ENCODE measurements at places on chromosomes 5 and 9.

- no peak for DNase-seq
Measured at GRCh38 chr9:69346596-69347390, 21.8 kb downstream of the ENTREP1 start.

- DNase-seq, result no peak
Measured at GRCh38 chr9:17721954-17722353, 143.1 kb downstream of the SH3GL2 start.

GRCh38 chr5:143002459-143003327 lies 232.5 kb downstream of the ARHGAP26 start:
- no peak for DNase-seq

DNA sequence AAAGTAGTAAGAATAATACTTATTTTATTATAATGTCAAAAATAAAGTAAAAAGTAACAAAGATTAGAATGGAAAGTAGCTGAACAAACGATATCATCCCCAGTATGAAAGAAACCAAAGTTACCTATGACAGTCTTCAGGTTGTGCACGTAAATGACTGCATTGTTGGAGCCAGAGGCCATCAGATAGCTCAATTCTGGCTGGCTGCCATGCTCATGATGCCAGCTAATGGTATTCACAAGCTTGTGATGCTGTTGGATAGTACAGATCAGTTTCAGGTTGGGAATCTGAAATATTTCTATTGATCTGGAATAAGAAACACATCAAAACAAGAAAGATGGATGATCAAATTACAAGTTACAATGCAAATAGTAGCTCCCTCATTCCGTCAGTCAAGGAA lies 21.1 kb downstream of the GEMIN5 start:
- no peak for DNase-seq

- no peak for DNase-seq
Measured at GRCh38 chr5:122180146-122180712, 50.9 kb downstream of the ZNF474 start.

- DNase-seq, result no peak
Measured at GRCh38 chr5:56671571-56671970, 143.8 kb upstream of the MAP3K1 start.

GRCh38 chr5:157464519-157465171 lies 4.6 kb downstream of the NIPAL4 start:
- no peak for DNase-seq

Data from activated CD8-positive, alpha-beta memory T cell treated with anti-CD3 and anti-CD28 coated beads for 1 hour (primary cell).